ENCODE measurements at places on chromosomes 1 and 21.

DNA sequence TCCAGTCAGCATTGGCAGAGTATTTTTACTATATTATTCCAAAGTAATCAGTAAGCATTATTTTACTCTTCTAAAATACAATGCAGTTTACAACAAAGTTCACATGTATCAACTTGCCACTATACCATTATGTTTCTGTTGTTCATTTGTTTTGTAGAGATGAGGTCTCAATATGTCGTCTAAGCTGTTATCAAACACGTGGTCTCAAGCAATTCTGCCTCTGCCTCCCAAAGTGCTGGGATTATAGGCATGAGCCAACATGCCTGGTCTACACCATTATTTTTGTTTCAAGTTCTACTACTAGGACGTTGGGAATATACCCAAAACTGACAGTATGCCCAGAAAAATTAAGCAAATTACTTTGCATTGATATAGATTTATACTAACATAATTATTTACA is 19.8 kb downstream of the FAF1 start:
- no peak for DNase-seq

DNA sequence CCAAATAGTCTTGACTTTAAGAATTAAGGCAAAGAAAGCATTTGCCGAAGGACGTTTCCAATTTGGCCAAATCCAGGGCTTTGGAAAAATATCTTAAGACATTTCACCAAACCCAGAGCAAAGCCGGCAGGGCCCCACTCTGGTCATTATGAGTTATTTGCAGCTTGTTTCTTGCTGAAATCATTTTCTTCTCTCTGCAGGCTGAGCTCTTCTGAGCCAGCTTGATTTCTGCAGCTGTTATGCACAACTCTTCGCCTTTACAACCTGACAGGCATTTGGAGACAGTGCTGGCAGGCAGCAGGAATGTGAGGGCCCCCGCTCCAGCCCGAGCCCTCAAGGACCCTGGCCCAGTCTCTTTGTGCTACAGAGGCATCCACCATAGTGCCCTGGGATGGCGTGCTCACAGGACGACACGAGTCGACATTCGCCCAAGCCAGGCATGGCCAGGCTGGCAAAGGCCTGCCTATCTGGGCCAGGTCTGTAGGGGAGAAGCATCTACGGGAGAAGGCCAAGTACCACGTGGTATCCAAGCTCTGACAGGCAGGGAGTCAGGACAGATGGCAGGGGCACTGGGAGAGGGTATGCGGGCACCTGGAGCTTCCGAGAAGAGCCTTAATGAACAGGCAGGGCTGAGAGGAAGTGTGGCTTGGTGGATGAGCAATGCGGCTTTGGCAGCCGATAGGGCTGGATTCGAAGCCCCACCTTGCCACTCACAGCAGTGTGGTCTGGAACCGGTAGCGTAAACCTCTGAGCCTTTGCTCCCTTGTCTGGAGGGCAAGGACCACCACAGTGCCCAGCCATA is 32.3 kb downstream of the SYF2 start:
- DNase-seq: no peak

DNA sequence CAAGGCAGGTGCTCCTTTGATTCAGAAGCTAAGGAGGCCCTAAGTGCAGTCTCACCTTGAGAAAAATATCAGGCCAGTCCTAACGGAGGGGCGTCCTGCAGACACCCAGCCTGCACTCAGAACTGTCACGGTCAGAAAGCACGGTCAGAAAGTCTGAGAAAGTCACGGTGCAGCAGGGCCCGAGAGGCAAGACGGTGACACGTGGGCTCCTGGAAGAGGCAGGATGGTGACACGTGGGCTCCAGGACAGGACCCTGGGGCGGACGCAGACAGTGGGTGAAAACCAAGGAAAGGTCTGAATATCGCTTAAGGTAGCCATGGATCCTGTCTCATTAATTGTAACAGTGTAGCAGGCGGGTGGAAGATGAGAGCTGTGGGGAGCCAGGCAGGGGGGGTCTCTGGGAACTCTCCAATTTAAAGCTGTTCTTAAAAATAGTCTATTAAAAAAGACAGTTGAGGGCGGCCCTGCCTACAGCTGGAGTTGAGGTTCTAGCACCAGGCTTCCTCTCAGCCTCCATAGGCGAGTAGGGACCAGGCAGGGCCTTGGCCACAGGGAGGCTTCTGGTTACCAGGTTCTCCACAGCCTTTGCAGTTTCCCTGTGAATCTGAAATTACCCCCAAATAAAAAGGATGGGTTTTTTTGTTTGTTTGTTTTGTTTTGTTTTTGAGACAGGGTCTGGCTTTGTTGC is 65.2 kb downstream of the FAAP20 start:
- peak; percentile 16 for DNase-seq

DNA sequence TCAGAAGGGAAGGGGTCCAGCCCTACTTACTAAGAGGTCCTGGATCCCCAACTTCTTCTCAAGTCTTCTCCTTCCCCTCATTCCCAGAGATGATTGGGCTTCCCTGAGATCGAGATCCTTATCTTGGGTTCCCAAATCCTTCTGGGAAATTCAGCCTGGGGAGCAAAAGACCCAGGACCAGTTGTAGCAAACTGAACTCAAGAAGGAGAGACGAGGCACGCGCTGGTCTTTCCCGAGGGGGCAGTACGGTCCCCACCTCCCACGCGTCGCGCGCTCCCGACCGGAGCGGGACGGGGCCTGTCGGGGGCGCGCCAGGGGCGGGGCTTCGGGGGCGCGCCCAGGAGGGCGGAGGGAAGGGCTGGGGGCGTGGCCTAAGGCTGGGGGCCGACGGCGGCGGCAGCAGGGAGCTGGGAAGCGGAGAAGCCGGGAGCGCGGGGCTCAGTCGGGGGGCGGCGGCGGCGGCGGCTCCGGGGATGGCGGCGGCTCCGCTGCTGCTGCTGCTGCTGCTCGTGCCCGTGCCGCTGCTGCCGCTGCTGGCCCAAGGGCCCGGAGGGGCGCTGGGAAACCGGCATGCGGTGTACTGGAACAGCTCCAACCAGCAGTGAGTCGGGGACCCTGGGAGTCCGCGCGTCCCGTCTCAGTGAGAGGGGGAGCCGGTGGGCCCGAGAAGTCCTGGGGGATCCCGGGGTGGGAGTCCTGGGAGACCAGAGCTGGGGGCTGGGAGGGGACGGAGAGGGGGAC is at the start of gene EFNA3:
Gene EFNA3, plus strand, starts transcription at position 369 of the 741 bp plus-strand sequence. Its CDS starts 105 bp downstream, at position 474.
- peak; percentile 82 for DNase-seq

DNA sequence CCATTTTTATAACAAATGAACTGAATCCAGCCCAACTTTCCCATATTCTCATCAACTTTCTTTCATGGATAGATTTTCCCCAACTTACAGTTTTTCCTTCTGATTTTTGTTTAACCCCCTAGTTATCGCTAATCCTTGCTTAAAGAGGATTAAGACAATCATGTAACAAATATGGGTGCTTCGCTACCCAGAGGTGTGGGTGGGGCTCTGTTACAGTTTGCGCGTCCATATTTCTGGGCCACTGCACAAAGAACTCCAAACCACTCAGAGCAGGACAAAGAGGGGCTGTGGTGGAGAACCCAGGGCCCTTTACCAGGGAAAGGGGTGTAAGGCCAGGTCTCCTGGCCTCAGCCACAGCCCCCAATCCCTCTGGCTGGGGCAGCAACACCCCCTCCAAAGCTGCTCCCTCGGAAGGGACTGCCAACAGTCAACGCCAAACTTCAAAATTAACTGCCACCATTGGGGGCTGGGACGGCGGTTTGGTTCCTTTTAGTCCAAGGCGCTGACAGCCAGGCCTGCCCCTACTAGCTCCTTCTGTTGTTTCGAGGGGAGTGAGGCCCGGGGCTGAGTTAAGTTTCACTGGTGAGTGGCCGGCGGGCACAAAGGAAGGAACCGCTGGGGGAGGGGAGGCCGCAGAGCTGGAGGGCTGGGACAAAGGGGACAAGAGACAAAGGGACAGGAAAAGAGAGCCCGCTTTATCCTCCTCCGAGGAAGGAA is 27.9 kb downstream of the SSBP3 start:
- DNase-seq: no peak

DNA sequence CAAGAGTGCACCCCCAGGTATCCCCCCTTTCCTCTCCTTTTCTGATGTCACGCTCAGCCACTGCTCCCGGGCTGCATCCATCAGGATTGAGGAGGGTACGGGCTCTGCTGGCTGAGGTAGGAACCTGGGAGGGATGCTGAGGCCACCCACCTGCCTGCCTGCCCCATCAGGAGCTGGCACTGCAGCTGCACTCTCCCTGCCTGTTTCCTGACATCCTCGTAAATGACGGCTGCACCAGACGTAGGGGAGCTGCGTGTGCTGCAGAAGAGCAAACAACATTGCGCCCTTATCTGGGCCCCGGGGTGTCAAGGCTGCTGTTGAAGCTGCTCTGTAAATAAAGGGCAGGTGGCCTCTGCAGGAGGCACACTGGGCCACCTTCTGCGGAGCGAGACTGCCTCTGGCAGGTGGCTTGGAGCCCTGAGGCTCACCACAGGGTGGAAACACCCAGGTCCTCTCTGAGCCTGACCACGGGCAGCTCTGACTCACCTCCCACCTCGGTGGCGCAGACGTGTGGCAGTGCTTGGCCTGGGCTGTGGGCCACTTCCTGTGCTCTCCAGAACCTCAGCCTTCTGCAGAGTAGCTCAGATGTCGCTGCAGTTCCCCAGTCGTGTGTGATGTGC is 30.9 kb downstream of the SNAP47 start:
- peak; percentile 74 for DNase-seq

- no peak for DNase-seq
Measured at GRCh38 chr1:86646256-86646655, 58.1 kb upstream of the SH3GLB1 start.

GRCh38 chr1:54094001-54094729 is 40.8 kb downstream of the TCEANC2 start:
- DNase-seq: no peak

DNA sequence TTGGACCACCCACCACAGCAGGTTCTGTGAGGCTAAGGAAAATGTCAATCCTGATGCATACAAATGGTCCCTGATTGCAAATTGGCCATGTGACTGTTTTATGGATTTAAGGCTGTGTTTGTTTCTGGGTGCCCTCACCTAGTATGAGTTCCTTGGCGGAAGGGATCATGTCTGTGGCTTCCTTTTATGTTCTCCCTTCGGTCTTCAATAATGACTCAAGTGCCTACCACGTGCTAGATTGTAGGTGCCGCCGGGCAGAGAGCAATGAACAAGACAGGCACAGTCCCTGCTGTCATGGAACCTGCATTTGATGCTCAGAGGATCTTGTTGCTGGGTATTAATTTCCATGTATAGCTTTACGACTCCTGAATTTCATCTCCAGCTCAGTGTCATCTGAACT is 9.8 kb upstream of the VWA5B1 start:
- DNase-seq: no peak

Data from right cardiac atrium (tissue), 5 donors.